AG10803 (cell line): ENCODE measurements at places on chromosomes 6 and 20.

DNA sequence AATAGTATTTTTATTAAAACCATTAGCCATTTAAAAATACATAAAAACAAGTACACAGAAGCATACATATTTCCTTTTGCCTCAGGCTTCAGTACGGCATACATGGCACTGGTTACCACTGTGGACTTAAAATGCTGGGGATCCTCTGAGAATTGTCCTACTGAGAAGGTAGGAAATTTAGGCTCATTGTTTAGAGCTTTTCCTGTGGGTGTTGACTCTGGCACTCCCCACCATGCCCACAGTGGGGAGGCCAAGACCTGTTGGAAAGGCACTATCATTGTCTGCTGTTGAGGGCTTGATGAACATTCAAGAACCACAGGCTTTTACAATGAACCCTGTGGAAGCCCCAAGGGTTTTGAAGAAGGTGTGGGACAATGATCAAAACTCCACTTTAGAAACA lies 473.4 kb downstream of the BTBD3 start:
- no peak for DNase-seq

DNA sequence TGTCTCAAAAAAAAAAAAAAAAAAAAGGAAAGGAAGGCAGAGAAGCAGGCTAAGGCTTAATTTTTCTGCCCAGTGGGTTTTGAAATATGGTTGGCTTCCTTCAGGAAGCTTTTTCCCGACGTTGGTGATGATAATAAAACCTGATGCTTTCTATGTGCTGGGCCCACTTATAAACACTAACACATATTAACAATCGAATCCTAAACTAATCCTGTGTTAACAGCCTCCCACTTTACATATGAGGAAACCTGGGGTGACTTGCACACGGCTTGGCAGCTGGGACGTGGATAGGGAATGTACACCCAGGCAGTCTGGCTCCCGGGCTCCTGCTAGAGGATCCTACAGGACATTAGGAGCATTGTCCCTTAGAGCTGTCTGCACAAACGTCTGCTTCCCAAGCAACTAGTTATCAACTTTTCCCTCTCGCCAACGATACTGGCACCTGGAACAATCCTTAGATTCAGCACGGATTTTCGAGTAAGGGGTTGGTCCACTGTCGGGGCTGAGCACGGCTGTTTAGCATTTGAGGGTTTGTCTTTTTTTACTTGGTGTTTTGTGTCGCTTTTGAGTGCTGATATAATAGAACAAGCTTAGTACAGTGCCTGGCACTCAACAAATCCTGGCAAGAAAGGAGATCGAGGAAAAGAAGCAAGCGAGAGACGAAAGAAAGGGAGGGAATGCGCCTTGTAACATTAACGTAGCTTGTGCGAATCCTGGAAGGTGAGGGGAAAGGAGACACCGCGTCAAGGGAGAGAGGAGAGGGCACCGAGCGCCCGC lies 622 bp upstream of the KIZ start:
- peak; percentile 51 for DNase-seq

- peak; percentile 62 for DNase-seq
Observed at GRCh38 chr6:4134841-4135664, at the start of gene ECI2. Gene ECI2, minus strand, starts transcription at chr6:4135575. Its CDS starts 15 bp downstream, at chr6:4135560.

GRCh38 chr6:41939176-41939847 lies 2.3 kb downstream of the CCND3 start:
- peak; percentile 62 for DNase-seq

DNA sequence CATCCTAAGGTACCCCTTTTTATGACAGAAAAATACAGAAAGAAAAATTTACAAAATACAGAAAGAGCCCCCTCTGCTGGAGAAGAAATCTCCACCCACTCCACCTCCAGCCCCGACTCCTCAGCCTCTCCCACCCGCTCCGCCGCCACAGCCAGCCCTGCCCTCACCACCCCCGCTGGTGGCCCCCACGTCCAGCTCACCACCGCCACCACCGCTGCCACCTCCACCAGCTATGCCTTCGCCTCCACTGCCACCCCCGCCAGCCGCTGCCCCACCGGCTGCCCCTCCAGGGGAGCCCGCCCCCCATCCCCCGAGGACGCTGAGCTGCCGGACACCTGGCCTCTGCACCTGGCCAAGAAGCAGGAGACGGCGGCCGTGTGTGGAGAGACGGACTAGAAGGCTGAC lies 17.7 kb downstream of the WFDC2 start:
- no peak for DNase-seq

DNA sequence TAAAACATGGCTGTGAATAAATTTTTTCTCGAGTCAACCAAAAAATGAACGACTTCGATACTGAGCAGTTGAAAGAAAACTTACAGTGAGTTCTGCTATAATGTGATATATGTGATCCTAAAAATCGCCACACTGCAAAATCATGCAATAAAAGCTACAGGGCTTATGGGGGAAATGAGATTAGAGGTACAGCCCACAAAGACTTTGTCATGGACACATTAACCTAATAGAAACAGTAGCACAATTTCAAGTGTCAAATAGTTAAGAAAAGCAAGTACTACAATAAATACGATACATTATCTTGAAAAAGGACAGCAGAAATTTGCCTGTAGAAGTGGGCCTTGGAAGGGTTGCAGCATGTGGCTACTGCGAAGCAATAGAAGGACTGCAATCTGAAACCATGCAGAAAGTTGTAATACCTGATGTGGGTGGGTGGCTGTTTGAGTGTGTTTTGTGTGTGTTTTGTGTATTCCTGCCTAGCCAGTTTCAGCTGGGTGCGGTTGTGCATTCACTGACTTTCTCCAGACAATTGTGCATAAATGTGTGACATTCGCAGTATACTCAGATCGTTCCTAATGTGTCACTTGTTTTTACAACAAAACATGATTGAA lies 79.1 kb downstream of the RPP40 start:
- DNase-seq = no peak

- DNase-seq = peak; percentile 17
Observed at GRCh38 chr6:128339635-128340450, 180.6 kb downstream of the PTPRK start.

DNA sequence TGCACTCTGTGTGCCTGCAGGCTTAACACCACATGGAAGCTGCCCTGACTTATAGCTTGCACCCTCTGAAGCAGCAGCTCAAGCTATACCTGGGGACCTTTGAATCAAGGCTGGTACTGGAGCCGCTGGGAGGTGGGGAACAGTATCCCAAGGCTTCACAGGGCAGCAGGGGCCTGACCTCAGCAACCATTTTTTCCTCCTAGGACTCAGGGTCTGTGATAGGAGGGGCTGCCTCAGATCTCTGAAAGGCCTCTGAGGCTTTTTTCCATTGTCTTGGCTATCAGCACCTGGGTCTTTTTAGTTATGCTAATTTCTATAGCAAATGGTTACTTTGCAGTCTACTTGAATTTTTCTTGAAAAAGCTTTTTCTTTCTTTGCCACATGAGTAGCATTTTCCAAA lies 80.2 kb upstream of the OPRM1 start:
- no peak for DNase-seq

DNA sequence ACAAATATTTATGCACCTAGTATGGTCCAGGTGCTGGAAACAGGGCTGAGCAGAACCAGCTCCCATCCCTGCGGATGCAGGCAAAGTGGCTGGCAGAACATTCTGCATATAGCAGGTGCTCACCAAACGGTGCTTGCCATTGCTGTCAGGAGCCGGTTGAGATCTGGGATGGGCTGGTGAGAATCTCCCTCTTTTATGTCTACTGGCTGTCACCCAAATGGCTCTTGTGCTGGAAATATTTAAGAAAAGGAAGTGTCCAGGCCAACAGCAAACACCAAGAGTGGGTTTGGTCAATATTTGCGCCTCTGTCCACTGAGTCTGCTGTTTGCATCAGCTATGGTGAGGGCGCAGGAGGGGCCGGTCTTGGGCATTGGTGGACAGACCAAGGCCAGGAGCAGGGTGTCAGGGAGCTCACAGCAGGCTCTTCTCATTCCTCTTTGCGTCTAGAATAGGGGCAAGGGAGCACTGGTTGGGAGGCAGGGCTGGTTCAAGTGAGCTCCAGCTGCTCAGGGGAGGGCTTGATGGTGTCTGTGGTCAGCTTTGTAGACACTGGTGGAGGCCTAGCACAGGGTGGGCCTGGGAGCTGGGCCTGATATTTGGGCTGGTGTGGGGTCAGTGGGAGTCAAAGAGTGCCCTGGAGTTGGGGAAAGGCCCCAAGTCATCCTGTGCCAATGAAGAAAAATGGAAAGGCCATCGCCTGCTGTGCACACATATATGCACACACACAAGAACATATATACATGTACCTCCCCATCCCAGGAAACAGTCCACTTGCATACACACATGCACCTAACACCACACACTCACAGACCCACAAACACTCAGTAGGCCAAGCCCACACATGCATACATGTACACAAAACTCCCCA lies 1.4 kb upstream of the BPIFB2 start:
- DNase-seq = no peak

- no peak for DNase-seq
Observed at GRCh38 chr20:50449738-50450492, 60.3 kb upstream of the PTPN1 start.

GRCh38 chr6:29563435-29563965 lies 4.0 kb upstream of the UBD start:
- no peak for DNase-seq

DNA sequence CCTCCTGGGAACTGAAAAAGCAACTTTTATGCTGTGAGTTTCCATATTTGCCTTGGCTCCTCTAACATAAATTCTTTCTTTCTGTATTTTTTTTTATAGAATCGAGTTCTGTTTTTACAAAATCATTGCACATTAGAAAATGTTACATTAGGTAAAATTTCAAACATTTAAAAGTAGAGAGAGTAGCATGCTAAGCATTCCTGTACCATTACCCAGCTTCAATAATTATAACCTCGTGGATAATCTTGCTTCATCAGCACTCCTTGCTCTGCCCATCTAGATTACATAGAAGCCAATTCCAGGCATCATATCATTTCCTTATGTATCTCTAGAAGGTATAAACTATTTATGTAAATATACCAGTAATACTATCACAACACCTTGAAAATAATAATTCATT lies 15.4 kb upstream of the FBXO30 start:
- DNase-seq = no peak

DNA sequence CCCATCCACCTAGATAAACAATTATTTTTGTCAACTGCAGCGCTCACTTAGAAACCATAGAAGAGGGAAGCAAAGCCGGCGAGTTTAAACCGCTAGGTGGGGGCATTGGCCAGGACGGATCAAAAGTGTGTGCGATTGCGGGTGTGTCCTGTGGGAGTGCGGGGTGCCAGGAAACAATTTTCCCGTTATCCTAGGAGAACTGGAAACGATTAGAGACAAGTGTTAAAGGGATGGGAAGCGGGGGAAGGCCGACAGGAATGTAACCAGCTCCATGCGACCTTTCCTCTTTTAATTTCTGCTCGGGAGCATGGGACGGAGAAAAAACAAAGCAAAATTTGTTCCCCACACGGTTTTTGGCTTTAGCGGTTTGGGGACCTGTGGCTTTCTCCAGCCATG lies 2.8 kb upstream of the HTR1B start:
- peak; percentile 70 for DNase-seq

GRCh38 chr6:77440206-77440976 lies 22.9 kb downstream of the HTR1B start:
- DNase-seq = no peak

- no peak for DNase-seq
Observed at GRCh38 chr6:90386399-90387382, 90.0 kb upstream of the BACH2 start.

DNA sequence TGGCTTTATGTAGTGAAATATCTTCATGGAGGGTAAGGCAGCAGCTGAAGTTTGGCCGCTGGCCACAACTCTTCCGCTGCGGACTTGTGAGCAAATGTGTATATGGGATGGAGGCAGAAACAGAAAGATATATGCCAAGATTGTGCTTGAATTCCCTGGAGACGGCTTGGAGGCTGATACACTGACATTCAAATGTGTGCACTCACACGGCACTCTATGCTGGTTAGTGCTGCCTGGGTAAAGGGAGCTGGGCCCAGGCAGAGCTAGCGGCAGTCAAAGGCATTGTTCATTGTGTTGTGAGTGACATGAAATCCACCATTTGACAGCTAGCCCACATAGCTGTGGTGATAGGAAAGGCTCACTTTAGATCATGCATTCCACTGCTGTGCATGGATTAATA lies 202.7 kb downstream of the CLIC5 start:
- DNase-seq = peak; percentile 53

DNA sequence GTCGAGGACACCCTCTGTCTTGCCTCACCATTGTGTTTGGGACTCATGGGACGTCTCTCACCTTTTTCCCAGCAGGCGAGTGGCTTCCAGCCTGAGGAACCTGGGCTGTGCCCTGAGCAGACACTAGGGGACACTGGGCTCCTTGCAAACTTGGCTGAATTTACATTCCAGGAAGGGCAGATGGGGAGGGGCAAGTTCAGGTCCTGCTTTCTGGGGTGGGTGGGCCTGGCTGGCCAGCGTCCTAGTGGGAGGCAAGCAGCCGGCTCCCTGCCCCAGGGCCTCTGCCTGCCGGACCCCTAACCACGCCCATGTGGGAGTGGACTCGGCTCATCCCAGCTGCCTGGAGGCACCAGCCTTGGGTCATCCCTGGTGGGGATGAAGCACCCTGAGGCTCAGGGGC lies 48.2 kb upstream of the MLN start:
- peak; percentile 18 for DNase-seq

DNA sequence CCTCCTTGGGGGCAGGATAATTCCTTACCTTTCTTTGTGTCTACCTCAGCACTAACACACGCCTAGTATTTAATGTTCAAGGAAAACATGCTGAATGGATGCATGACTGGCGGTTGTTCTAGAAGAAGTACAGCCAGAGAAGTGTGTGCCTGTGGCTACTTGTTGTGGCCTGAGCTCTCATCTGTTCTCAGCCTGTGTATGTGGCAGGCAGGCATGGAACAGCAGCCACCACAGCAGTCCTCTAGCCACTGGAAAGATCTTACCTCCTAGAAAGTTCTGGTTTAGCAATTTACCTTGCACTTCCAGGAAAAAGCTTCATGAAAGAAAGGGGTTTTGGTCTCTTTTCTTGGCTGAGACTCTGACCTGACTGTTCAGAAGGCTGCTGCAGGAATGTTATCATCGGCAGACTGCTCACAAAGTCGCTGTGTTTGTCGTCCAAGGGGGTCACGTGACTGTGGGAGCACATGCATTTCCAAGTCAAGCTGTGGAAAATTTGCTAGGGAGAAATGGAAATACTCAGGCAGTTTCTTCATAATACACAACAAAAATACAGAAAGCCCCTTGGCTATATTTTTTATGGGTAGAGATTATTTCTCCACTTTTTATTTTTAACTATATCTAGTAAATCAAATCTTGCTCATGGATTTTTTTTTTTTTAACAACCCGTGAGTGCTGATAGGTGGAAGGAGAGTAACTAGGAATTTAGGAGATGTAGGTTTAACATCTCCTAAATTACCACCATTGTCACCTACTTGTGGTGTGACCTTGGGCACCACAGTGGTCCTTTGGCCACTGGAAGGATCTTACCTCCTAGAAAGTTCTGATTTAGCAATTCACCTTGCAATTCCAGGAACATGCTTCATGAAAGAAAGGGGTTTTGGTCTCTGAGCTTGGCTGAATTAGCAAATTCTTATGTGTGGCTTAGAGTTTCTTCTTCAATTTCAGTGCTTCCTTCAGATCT lies 110.8 kb upstream of the GPR6 start:
- peak; percentile 14 for DNase-seq

DNA sequence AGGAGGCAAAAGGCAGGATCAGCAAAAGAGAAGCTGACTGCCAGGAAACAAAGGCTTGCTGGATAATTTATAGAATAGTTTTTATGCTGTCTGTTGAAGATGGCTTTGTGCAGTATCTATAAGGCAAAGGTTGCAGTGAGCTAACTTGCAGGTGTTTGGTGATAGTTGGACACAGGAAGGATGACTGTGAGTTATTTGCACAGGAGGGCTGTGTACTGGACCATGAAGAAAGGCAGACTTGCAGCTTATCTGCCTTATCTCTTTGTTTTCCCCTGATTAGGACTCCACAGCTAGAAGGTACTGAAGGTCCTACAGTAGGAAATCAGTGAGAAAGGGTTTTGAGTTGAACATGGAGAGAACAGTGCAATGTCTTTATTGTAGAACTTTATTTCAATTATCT lies 2.1 kb downstream of the BTN1A1 start:
- DNase-seq = no peak
